ENCODE measurements at places on chromosomes 11 and 22.

DNA sequence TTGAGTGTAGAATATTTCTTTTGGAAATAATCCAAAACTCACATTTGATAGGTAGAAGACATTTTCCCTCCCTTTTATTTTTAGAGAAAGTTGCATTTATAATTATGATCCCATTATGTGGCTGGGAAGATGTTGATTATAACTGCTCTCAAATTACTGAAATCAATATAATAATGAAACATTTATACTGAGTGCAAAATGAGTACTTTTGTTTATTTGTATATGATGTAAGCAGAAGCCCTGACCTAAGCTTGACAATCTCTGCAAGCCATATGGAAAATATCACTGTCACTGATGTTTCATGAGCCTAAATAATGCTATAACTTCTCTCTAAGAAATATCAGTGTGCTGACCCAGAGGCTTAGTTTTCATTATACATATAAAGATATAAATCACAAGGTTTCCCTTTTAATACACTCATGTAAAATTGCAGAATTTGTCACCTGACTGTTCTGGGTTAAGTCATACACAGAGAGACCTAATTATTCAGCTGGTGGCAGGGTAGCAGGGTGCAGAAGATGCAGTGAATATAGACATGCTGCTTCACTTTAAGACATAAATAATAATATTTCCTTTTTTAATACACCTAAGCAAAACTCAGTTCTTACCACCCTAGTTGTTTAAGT lies 99.2 kb downstream of the BBOX1 start:
- no peak for DNase-seq

DNA sequence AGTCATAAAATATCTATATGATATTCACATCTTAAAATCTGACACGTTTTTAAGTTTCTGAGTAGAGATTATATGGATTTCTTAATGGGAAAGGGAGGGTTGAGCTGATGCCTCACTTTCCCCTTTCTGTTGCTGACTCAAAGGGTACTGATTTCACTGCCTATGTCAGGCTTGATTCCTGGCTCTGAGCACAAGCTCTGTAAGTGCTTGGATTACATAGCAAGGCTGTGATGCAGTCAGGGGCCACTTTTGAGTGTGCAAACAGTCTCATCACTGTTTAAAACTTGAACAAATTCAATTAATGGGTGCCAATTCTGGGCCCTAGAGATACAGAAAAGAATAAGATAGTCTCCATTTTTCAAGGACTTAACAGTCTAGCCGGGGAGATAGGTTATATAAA lies 14.4 kb downstream of the ATXN10 start:
- DNase-seq, result no peak

GRCh38 chr11:70281156-70281609 lies 10.7 kb downstream of the PPFIA1 start:
- no peak for DNase-seq

- peak; percentile 64 for DNase-seq
These were observed at the start of the genes LBHD1 and UQCC3 for GRCh38 chr11:62671608-62672389. LBHD1 (minus strand) TSS chr11:62672267; CDS start chr11:62670031, 2,236 bp downstream. UQCC3 (plus strand) TSS chr11:62671673; CDS start chr11:62671746, 73 bp downstream.

- no peak for DNase-seq
These were observed 1118.5 kb downstream of the LRRC4C start for GRCh38 chr11:40340911-40341310.

GRCh38 chr22:47168900-47169800 lies 406.7 kb downstream of the TBC1D22A start:
- DNase-seq, result no peak

DNA sequence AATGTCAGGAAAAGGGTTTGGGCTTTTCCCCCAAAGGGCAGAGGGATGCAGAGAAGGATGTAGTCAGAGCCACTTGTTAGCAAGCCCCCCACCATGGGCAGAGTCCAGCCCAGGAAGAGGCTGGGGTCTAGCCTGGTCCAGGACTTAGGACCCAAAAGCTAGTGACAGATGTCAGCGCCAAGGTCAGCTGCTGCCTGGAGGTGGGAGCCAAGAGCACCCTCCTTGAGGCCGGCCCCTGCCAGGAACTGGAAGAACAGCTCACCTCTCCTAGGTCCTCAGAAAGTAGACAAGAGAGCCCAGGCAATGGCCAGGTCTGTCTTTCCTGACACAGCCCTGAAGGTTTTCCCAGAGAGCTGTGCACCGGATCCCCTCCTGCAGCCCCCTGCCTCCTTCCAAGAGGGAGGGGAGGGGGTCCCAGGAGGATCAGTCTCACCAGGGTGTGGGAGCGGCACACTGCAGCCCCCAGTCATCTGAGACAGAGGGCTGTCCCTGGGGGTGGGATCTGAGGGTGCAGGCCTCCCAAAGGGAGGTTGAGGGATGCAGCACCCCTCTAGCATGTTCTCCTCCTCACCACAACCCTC lies 14.6 kb upstream of the ARHGEF17 start:
- DNase-seq, result no peak

DNA sequence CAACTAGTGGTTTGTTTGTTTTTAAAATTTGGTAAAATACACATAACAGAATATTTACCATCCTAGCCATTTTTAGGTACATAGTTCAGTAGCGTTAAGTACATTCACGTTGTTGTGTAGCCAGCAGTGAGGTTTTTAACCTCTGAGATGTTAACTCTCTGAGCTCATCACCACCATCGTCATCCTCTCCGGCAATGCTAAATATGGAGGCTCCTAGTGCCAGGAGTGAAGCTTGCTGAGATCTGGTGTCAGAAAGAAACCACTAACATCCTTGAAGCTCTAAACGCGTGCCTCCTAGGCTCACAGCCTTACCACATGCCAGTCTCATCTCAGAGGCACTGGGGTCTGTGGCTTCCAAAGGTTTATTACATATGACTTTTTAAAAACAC lies 330.2 kb upstream of the B3GAT1 start:
- DNase-seq, result no peak

GRCh38 chr11:62687508-62688396 lies 1.6 kb downstream of the LRRN4CL start:
- DNase-seq, result no peak

GRCh38 chr11:8331767-8332166 lies 68.1 kb upstream of the LMO1 start:
- no peak for DNase-seq

DNA sequence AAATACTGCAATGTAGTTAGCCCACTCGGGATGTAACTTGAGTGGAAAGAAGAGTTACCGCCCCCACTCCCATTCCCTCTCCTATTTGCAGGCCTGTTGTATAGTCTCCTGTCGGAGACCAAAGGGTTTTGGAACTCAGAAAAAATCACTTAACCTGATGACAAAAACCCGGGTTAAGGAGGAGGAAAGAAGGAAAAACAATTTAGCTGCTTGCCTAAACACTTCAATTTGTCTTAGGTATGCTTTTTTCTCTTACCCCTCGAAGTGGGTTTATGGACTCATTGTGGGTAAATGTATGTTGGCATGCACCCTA lies 2.2 kb downstream of the YAP1 start:
- no peak for DNase-seq

GRCh38 chr11:125272821-125273220 lies 108.3 kb downstream of the PKNOX2 start:
- no peak for DNase-seq

GRCh38 chr11:120547811-120548681 lies 36.5 kb downstream of the GRIK4 start:
- DNase-seq, result peak; percentile 52

GRCh38 chr11:117691516-117691915 lies 105.5 kb downstream of the DSCAML1 start:
- DNase-seq, result no peak

- no peak for DNase-seq
These were observed at the start of gene CLDN5 for GRCh38 chr22:19524170-19525115. CLDN5 (minus strand) TSS chr22:19524410; CDS start chr22:19524255, 155 bp downstream.

DNA sequence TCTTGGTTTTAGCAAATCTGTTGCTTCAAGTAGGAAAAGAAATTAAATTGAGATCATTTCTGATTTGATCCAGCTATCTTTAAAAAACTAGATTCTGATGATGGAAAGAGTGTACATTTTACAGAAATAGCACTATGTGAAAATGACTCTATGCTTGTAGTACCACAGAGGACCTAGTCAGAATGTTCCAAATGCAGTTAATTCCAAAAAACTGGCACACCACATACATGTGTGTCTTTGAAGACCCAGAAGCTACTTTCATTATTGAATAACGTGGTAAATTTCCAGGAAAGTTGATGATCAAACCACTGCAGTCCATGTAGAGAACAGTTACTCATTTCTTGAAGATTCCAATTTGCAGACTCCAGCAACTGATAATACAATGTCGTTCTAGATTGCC lies 3.8 kb downstream of the ELMOD1 start:
- DNase-seq, result no peak

DNA sequence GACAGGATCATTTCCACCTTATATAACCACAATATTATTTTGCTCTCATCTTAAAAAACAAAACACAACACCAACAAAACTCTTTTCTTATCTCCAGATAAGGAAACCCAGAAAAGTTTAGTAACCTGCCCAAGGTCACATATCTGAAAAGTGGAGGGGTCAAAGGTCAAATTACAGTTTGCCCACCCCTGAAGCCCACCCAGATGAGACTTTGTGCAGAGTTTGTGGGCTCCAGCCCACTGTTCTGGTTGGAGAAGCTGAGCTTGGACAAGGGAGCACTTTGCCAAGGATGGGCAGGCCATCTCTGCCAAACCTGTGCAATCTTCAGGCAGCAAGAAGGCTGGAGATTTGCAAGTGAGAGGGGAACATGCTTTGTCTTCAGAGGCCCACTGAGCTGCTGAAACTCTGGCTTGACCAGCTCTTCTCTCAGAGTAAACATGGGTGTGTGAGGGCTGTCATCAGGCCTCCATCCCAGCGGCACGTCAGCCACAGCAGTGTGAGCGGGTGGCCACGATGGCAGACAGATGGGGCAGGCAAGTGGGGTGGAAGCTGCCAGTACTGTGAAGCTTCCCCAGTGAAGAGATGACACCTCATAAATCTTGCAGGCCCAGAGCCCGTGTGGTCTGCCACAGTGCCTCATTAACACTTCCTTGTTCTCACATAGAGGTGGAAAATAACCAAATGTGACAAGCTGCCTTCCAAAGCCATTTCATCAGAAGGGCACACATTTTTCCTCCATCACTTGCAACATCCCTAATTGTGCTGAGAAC lies 111.8 kb downstream of the CCDC81 start:
- DNase-seq, result no peak

DNA sequence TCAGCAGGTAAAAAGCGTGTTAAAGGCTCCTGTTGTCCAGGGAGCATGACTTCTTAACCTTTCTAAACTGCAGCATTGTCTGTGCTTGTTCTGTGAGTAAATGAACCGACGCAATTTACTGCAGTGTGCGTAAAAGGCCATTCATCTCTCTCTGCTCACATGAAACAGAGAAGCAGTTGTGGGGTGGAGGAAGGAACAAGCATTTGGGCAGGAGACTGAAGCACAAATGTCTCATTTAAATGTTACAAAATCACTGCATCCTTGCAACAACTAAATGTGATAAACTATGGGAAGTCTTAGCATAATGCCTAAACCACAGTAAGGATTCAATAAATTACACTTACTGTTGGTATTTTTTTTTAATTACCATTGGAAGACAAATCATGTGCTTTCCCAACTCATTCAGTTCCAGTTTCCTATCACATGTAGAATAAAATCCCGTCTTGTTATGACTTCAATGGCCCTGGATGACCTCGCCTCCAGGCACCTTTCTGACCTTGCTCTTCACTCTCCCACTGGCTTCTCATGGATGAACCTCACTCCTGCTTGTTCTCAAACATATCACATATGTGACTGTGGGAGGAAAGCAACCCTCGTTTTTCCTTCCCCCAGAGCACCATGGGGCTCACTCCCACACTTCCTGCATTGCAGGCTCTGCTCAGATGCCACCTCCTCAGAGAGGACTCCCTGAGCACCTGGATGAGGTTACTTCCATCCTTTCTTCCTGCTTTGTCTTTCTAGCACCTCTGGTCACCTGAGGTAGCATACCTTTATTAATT lies 21.6 kb upstream of the RFPL2 start:
- DNase-seq, result no peak

DNA sequence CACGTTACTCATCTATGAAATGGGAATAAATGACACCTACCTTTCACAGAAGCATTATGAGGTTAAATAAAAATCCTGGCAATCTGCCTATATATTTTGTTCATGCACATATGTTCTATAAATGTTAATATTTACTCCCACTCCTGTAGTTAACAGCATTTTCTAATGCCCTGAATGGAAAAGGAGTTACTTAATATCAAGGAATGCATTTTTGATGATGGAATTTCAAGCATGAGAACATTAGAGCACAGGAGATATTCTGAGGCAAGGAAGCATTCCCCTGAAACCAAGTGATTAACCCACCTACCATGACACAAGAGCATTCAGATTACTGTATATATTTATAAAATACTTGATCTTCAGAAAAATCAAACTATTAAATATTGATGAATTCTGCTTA lies 102.1 kb downstream of the ARHGAP32 start:
- no peak for DNase-seq

Measured in amygdala (tissue), 56 donors.